ENCODE measurements at places on chromosomes 2 and 18.

- no peak for DNase-seq
Observed at GRCh38 chr2:58900246-58901027, 659.3 kb upstream of the FANCL start.

- no peak for DNase-seq
Observed at GRCh38 chr18:76592981-76593381, 97.9 kb upstream of the ZNF516 start.

GRCh38 chr18:22701326-22701725 is 231.8 kb upstream of the RBBP8 start:
- no peak for DNase-seq

GRCh38 chr18:46755315-46756024 is 1.4 kb downstream of the ST8SIA5 start:
- DNase-seq = no peak

- no peak for DNase-seq
Observed at GRCh38 chr2:139160836-139161235, 380.6 kb upstream of the NXPH2 start.

GRCh38 chr18:29184654-29185053 is 1007.7 kb upstream of the CDH2 start:
- no peak for DNase-seq

DNA sequence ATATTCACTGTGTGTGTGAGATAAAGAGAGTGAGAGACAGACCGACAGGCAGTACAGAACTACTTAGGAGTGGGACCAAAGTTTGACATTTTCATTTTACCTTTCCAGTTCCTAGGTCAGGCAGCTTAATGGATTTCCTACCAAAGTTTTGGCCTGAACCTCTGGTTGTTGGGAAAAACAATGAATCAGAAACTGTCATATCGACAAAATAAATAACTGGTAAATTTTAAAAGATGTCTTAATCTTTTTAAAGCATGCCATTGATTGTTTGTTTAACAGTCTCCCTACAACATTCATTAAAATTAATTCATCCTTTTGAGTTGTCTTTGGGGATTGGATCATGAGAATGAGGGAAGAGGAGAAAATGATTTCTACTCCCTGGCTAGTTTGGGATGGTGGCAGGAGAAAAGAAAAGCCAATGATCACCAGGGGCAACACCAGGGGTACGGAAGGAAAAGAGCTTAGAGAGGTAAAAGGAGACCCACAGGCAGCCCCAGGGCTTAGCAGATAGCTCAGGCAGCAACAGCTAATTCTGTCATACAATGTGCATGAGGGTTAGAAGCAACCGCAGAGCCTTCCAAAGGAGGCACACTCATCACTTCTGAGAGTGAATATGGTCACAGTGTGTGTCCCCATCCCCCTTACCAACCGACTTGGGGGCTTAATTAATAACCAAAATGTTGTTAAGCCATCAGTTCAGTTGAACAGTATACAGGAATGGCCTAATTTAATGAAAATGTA is 98.5 kb downstream of the CCDC141 start:
- DNase-seq = no peak

GRCh38 chr18:32386471-32386870 is 84.2 kb downstream of the GAREM1 start:
- no peak for DNase-seq

- DNase-seq = no peak
Observed at GRCh38 chr2:216911886-216912285, 52.0 kb upstream of the TNP1 start.

GRCh38 chr2:62654876-62655359 is 50.6 kb upstream of the EHBP1 start:
- DNase-seq = no peak
